ENCODE measurements at places on chromosomes 5 and 9.

- no peak for DNase-seq
Observed at GRCh38 chr5:1923341-1923740, 40.6 kb upstream of the IRX4 start.

- DNase-seq = no peak
Observed at GRCh38 chr5:149125386-149125891, 15.9 kb upstream of the ABLIM3 start.

DNA sequence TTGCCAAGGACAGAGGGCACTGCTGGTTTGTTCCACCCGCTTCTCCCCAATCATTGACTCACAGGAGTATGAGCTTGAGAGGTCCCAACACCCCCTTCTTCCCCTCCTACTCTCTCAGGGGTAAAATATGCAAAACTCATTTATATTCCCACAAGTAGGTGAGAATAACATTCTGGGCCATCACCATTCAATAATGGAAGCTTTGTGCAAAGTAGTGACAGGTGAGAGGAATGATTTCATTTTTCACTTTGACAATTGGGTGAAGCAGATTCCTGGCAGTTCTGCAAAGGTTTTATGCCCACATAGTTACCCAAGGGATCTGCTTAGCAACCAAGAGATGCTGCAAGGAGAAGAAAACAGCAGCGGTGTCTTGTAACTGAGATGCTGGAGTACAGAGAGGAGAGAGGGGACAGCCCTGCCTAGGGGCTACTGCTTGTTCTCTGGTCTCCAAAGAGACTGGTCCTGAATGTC is 137.6 kb downstream of the CMYA5 start:
- DNase-seq = no peak

DNA sequence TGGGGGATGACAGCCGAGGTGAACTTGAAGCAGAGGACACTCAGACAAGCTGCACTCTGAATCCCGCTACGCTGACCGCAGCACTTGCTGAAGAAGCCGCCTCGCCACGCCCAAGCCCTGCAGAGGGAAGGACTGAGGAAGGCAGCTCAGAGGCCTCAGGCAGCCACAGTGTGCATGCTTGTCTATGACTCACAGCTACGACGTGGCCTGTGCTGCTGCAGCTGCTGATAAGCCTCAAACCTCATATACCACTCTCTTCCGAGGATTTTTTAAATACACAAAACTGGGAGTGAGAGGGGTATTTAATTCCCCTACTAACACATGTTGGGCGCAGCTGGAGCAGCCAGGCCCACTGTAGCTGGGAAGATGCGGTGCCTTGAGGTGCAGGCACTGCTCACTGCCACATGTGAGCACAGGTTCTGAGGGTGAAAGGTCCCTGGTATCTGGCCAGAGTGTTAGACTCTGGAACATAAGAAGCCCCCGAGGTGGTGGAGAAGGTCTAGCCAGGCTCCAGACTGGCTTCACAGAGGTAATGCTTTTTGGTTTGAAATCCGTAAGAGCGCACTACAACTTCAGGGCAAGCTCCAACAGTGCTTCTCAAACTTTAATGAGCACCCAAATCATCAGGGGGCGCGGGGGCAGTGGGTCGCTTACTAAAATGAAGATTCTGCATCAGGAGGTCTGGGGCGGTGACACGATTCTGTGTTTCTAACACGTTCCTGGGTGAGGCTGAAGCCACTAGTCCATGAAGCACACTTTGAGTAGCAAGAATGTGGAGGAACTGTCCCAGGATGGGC is 196.8 kb downstream of the AUH start:
- DNase-seq = peak; percentile 98

GRCh38 chr9:94631599-94631998 is 7.7 kb downstream of the FBP1 start:
- no peak for DNase-seq

DNA sequence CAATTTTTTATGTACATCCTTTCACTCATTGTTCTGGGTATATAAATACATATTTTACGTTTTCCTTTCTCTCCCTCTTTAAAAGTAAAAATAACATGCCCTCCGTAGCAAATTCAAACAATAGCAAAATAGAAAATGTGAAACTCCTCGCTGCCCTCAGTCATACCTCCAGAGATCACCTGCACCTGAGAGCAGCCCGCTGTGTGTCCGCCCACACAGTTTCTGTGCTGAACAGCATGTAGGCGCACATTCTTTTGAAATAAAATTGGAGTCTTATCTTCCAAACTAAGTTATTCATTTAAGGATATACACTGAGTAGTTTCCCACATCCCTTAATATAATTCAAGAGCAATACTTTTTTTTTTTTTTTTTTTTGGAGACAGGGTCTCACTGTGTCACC is 255.7 kb downstream of the AOPEP start:
- no peak for DNase-seq

DNA sequence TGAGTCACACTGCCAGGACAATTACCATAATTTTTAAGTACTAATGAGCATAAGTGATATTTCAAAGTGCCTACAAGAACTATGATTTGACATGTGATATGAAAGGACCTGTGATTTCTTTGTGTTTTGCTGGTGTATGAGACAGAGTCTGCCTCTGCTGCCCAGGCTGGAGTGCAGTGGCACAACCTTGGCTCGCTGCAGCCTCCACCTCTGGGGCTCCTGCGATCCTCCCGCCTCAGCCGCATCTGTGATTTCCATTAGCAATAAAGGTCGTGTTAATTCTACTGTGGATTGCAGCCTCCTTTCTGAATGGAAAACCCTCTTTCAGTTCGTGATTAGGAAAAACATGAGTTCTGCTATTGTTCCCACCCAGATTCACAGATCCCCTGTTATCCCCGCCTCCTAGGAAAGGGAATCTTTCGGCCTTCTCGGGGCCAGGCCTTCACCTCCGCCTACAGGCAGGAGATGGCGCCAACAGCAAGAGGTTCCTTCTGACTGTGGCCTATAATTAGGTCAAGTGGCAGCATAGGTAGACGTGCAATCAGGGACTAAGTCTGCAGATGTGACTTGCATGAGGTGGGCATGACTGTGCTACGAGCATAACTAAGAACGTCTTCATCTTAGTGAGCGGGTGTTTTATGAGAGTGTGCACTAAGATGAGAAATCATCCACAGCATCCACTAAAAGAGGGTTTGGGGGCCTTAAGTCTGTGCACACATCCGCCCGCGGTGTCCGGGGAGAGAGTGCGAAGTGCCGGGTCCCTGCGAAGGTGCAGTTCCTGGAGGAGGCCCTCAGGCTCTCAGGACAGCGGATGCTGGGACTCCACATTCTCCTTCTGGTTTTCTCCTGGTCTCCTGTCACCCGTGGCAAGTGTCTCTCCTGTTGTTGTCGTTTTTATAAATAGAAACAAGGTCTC is 23.1 kb downstream of the TRIM7 start:
- DNase-seq = peak; percentile 77

DNA sequence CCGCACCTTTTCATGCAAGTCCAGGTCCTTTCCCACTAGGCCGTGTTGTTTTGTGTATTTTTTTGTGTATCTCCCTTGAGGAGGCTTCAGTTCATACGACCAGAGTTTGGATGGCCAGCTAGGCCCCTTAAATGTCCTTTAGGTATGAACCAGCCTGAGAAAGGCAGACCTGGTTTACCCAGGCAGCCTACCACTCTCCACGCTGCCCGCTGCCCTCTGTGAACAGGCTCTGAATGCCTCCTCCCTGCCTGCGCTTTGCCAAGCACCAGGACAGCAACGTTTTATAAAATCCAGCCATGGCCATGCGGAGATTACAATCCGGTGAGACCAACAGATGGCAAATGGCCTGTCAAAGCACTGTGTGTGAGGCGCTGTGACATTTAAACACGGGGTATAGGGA is 626 bp upstream of the CLTB start:
- no peak for DNase-seq

GRCh38 chr5:93092349-93093105 is 488.5 kb downstream of the NR2F1-AS1 start:
- DNase-seq = no peak

- DNase-seq = no peak
Observed at GRCh38 chr5:127098241-127098640, 24.9 kb upstream of the C5orf63 start.

DNA sequence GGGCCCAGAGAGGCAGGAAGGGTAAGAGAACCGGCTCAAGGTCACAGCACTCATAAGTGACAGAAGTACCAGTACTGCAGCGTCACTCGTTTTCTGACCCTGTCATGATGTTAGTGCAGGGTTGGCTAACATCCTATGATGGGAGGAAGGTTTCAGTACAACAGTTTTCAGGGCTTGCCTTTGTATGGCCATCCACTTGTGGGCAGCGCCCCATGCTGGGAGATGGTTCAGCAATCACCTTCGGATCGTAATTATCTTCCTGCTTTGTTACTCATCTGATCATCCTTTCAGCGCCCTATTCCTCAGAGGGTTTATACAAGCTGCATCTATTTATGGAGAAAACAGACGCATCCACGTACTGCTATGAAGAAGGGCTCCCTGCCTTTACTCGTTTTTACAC is 2.4 kb downstream of the MAP1B start:
- DNase-seq = peak; percentile 35

DNA sequence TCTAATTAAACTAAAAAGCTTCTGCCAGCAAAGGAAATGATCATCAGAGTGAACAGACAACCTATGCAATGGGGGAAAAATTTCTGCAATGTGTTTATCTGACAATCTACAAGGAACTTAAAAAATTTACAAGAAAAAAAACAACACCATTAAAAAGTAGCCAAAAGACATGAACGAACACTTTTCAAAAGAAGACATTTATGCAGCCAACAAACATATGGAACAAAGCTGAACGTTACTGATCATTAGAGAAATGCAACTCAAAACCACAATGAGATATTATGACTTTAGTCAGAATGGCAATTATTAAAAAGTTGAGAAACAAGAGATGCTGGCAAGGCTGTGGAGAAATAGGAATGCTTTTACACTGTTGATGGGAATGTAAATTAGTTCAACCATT is 530.4 kb upstream of the DAB2 start:
- DNase-seq = no peak

GRCh38 chr9:108074900-108075299 is 585.3 kb upstream of the KLF4 start:
- DNase-seq = no peak

- no peak for DNase-seq
Observed at GRCh38 chr5:90853750-90854149, 295.2 kb downstream of the ADGRV1 start.

DNA sequence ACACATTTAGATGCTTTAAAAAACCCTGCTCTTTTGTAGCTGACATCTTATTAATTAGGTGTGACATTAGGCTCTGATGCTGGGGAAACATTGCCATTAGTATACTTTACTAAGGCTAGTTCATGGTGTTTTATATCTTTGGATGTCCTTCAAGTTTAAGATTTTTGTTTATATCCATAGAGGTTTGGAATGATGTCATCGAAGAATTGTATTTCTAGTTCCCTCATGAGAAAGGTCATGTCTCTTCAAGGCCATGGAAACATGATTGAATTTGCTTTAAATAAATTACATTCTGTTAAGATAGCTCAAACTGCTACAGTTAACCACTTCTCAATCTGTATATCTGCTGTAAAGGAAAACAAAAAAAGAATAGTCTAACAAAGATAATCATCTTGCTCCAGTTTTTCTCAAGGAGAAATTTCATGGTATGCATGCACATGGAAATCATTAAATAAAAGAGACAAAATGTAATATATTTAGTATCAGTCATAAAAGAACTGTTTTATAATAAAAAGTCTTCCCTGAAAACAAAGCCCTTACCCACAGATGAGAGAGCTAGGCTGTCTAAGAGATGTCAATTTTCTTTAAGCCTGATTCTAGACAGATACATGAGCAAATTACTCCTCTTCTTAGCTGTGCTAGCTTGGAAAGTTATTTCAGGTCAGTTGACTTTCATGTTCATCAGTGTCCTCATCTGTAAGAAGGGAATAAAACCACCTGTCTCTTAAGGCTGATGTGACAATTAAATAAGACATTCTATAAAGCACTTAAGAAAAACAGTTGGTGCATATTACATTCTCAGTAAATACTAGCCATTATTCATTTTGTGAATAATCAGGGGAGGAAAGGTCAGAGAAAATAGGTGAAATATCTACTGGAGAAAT is 25.0 kb upstream of the STARD4 start:
- no peak for DNase-seq

GRCh38 chr5:32828492-32828891 is 117.4 kb downstream of the NPR3 start:
- DNase-seq = no peak
